ENCODE measurements at places on chromosomes 7 and 10.

- DNase-seq, result no peak
Observed at GRCh38 chr7:101747053-101747878, 70.2 kb upstream of the CUX1 start.

DNA sequence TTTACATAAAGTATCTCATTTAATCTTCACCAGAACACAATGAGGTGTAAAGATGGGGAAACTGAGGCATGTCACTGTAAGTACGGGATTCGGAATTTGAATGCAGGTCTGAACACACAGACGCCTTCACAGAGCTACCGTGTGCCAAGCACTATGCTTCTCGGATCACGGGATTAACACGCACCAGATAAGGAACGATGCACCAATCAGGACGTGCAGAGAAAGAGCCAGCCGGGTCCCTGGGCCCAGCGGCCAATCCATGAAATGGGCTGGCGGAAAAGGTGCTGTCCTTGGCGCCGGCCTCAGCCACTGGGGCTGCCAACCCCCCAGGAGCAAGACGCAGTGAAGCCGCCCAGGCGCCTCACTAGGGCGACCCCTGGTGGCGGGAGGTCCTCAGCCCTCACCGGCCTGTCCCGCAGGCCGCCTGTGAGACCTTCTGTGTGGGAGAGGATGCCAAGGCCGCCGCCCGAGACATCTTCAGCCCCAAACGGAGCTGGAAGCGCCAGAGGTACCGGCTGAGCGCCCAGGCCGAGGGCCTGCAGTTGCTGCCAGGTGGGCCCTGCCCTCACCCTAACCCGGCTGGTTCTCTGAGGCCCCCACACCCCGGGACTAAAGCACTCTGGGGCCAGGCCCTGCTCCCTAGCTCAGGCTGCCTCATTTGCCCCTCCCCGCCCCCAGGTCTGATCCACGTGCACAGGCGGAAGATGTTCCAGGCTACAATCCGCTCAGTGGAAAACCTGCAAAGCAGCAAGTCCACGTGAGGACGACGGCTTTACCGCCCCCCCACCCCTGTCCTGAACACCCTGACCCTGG lies 15.6 kb downstream of the ATG9B start:
- DNase-seq, result peak; percentile 51

DNA sequence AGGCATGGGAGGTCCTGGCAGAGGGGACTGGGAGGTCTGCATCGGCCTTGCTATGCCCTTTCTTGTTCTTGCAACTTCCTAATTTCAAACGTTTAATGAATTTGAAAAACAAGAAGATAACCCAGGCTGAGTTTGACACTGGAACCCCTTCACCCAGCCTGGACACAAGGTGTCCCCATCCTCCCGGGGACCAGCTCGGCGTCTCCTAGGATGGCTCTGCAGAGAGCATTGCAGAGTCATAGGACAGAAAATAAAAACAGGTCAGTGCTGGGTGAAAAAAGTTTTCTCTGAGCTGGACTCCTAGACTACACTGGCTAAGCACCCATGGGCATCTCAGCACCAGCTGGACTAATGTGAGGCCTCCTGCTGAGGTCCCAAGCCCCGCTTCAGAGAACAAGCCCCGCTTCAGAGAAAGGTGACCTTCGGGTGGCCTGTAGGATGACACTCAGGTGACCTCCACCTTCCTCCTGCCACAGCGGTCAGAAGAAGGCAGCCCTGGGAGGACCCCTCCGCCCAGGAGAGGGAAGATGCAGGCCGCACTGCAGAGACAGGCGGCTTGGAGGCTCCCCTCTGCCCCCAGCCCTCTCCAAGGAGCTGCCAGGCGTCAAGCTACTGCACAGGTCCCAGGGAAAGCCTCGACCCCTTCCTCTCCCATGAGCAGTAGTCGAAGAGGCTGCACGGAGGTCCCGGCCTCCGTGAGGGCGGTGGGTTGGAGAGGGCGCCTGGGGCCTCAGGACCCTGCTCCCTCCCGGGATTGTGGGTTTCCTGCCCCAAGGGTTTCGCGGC lies 9.3 kb upstream of the UNCX start:
- DNase-seq, result no peak

DNA sequence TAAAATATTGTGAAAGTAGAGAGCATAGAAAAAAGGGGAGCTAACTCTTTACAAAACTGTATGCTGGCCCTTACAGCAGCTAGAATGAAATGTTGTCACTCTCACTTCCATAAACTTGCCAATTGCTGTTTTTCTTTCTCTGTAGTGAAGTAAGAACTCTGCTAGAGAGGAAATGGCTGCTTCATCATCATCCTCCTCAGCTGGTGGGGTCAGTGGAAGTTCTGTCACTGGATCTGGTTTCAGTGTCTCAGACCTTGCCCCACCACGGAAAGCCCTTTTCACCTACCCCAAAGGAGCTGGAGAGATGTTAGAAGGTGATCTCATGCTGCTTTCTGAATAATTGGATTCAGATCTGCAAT lies 7.6 kb upstream of the ASCC1 start:
- DNase-seq, result no peak

DNA sequence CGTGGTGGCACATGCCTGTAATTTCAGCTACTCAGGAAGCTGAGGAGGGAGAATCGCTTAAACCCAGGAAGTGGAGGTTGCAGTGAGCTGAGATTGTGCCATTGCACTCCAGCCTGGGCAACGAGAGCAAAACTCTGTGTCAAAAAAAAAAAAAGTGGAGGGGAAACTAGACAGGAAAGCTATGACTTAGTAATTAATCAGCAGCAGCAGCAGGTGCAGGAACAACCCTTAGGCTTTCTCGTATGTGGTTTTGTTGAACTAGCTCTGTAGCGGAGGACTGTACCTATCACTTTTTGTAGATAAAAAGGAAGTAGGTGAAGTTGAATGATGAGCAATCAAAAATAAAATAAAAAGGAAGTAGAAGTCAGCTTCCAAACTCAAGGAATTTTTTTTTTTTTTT lies 76.9 kb upstream of the KMT2C start:
- no peak for DNase-seq

DNA sequence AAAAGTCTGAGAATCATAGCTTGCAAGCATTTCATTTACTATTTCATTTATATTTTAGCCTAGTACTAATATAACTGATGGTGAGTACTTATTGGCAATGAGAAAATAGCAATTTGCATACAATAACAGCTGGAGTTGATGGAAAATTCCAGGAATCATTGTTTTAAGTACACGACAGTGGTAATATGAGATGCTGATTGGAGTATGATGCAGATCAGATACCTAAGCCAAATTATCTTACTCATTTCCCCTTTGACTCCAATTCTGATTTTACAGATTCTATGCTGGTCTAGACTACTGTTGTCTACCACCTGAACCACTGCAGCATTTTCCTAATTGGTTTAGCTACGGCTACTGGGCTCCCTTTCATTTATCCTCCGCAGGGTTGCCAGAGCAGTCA lies 36.7 kb downstream of the GNG11 start:
- no peak for DNase-seq

- no peak for DNase-seq
Observed at GRCh38 chr10:65348637-65349036, 1577.2 kb upstream of the LRRTM3 start.

DNA sequence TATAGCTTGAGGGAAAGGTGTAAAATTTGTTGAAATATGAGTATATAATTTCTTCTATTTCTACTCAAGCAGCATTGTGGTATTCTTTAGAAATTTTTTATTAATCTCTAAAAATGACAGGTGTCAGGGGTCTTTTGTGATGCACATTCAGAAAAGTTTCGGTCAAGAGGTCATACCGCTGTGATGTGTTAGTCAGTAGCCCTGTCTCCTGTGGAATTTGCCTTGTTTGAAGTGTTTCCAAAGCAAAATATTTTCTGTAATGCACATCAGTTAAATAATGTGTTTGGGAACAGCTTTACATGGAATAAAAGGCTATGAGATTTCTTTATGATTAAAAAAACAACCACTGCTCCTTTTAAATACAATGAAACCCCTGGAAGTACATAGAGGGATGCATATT lies 35.8 kb downstream of the FOXP2 start:
- no peak for DNase-seq

- DNase-seq, result no peak
Observed at GRCh38 chr10:131736321-131736980, 164.4 kb upstream of the PPP2R2D start.

GRCh38 chr7:16891338-16891737 lies 9.6 kb upstream of the AGR3 start:
- DNase-seq, result no peak

- DNase-seq, result no peak
Observed at GRCh38 chr7:88548399-88548798, 211.1 kb upstream of the ZNF804B start.

DNA sequence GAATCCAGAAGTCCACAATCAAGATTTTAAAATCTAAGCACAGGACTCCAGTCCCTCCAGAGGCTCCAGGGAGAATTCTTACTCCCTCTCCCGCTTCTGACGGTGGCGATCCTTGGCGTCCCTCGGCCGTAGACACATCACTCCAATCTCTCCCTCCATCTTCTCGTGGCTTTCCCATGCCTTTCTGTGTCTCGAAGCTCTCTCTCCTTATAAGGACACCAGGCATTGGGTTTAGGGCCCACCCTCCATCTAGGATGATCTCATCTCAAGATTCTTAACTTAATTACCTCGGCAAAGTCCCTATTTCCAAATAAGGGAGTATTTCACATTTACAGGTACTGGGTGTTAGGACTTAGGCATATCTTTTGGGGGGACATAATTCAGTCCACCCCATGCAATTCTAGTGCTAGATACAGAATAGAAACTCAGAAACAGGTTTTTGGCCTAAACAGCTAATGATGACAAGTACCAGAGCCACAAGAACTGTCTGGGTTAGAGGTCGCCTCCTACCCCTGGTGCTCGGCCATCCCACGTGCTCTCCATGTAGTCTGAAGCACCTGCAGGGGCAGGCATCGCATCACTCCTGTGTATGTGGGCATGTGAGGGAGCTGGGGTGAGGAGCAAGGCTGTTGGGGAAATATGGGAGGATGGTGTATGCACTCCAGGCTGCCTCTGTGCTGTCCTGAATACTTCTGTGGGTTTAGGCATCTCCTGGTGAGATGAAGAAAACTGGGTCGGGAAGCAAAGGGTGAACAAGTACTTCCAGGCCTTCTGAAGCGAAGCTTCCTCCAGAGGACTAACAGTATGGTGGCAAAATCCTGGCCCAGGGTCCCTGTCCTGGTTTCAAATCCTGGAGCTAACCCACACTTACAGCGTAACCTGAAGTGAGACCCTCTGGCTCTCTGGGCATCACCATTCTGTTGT lies 298.3 kb upstream of the ZMIZ1 start:
- DNase-seq, result no peak

- DNase-seq, result no peak
Observed at GRCh38 chr10:98424295-98425254, 9.6 kb upstream of the PYROXD2 start.

DNA sequence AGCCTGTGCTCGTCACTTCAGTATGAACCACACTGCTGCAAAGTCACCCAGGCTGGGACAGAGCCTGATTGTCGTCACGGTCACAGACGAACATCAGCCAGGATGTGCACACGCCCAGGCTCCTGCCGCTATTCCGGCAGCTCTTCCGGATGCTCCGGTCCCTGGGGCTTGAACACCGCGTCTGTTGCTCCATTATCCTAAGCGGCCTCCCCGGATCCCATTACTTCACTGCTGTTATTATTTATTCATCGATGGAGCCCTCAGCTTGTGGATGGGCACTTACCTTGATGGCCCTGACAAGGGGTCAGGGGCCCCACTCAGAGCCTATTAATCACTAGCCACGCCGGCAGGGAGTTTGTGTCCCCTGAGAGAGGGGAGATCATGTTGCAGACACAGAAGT lies 120.8 kb upstream of the PCBD1 start:
- DNase-seq, result no peak

GRCh38 chr10:7903851-7904250 lies 85.5 kb downstream of the TAF3 start:
- no peak for DNase-seq
